ENCODE measurements at places on chromosomes 5 and 9.
A peak's percentile ranks its signal among the peaks of the same experiment; 100 is the strongest.

GRCh38 chr9:35577486-35577885, 27.6 kb upstream of the TESK1 start:
- no peak for DNase-seq

GRCh38 chr5:131684595-131684994, 49.6 kb upstream of the RAPGEF6 start:
- DNase-seq = no peak

DNA sequence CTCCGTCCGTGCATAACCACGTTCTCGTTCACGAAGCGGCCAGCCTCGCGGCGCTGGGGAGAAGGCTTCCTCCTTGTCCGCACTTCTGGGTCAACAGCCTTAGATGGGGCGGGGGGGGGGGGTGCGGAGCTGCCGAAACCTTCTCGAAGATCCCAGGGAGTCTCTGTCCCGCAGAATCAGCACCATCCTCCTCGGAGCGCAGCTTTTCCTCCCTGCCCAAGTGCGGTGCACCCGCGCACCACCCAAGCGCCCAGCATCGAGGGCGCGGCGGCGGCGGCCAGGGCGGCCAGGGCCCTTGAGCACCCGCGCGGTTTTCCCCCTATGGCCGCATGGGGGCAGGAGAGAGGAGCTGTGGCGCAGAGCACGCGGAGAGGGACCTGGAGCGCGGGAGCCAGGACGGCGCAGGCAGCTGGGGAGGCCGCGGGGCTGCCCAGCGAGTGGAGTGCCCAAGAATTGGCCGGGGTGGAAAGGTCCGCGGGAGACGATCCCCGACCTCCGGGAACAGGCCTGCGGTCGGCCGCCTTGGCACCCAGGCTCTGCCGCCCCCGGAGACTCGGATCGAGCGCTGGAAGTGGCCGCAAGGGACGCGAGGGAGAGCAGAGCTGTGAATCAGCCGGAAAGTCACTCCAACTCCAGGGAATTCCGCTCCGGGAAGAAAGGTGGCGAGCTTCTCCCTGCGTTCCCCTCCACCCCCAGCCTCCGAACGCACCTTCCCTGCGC, 43.1 kb downstream of the TMEM174 start:
- peak; percentile 43 for DNase-seq

GRCh38 chr9:89841456-89841855, 236.6 kb downstream of the GADD45G start:
- DNase-seq = no peak

GRCh38 chr9:116605904-116606341, 81.2 kb upstream of the TRIM32 start:
- no peak for DNase-seq

- no peak for DNase-seq
Observed at GRCh38 chr5:28808967-28809810, 1770.8 kb upstream of the CDH9 start.

GRCh38 chr9:19378164-19378563, 1.9 kb downstream of the RPS6 start:
- no peak for DNase-seq

DNA sequence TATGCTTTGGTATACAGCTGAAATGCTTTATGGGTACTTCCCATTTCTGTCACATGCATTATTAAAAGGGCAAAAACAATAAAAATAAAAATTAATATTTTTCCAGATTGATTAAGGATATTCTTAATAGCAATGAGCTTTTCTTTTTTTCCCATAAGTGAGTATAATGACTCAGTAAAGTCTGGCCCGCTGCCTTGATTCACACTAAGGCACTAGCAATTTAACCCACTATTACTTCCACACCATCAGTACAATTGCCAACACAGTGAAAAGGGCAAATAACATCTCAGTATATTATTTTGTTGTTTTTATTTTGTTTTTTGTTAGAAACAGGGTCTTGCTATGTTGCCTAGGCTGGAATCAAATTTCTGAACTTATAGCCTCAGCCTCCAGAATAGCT, 150.1 kb downstream of the RNF180 start:
- DNase-seq = no peak

GRCh38 chr9:125650271-125650737, 56.7 kb downstream of the MAPKAP1 start:
- DNase-seq = no peak

GRCh38 chr9:89576404-89576839, 28.4 kb upstream of the GADD45G start:
- DNase-seq = no peak

DNA sequence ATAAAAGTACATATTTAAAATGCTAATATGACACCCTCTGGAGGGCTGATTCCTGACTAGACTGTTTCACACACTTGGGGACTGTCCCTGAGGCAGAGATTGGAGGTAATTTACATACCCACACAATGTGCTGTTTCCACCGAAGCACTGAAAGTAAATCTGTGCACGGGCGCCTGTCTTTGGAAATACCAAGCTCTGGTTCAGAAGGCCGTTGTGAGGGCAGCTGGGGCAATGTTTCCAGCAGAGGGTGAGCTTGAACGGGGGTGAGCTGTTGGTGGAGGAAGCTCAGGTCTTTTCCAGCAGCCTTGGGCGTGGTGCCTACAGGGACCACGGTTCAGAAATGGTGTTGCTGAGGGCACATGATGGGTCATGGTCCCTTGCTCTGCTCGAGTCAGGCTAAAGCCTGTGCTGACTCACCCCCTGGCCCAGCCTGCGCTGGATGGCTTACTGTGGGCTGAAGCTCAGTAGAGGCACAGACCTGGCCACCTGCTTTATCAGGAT, 25.8 kb upstream of the HMCN2 start:
- DNase-seq = no peak

DNA sequence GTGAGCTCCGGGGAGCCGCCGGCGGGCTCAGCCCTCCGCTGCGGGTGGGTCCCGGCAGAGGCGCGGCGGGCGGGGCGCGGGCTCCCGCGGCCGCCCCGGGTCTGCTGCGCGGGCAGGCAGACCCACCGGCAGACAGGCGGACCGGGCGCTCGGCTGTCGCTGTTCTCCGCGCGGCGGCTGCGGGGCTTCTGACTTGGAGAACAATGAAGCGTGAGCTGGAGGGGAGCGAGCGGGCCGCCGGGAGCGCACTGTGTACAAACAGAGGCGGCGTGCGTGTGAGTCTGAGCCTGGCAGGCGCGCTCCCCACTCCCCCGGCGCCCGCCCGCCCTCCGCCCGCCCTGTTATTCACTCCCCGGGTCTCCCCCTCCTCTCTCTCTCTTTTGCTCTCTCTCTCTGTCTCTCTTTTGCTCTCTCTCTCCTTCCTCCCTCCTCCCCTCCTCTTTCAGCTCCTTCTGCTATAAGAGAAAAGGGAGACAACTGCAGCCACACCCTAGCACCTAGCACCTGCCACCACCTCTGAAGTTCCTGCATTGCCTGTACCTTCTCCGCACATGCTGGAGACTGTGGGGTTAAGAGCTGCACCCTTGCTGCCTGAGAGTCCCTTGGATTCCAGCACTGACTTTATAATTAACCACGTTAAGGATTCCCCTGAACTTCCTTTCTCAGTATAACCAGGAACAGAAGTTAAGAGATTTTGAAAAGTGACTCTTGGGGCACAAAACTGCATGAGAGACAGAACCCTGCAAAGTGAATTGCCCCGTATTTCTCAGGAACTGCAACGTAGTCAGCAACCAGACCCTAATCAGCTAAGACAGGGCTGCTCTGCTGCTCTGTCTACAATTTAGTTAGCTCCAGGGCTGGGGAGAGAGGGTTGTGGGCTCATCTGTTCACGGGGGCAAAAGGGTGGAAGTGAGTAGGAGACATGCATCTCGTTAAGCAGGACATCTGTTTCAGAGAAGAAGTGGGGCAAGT, at the start of gene EDIL3:
EDIL3 (minus strand) TSS at position 277 of the 972 bp plus-strand sequence. CDS start 506 bp downstream, outside the sequence.
- no peak for DNase-seq

GRCh38 chr9:134533850-134534588, 107.6 kb upstream of the COL5A1 start:
- no peak for DNase-seq

DNA sequence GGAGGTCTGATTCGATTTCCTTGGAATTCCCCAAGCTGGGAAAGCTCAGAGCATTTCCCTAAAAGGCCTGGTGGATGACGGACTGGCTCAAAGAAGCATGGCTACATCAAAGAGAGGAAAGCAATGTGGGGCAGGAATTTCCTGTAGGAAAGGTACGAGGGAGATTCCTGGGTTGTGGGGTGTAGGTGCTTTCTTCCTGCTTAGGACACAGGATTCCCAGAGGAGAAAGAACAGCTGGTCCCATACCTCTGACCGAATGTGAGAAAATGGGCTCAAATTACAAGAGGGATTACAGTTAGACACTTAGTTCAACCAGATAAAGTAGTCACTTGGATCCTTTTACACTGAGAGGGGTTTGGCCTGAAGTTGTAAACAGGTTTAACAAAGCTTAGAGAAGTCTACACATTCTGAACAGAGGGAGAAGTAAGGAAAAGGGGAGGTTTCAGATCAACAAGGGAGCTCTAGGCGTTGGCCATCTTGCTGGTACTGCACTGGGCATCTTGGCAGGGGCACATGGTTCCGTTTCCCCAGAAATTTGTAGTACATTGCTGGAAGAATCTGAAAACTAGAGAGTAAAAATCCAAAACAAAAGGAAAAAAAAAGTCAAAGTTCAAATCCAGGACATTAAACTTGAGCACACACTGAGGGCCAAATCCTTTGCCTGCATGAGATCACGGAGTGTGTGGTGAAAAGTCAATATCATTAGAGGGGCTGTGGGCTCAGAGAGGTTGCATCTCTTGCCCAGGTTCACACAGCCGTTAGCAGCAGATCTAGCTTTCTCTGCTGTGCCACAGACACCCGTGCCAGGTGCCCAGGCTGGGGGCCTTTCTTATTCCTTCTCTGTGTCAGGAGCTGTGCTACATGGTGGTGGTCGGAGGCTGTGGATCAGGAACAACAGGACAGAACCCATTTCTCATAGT, 171.3 kb downstream of the RGS3 start:
- DNase-seq = no peak

DNA sequence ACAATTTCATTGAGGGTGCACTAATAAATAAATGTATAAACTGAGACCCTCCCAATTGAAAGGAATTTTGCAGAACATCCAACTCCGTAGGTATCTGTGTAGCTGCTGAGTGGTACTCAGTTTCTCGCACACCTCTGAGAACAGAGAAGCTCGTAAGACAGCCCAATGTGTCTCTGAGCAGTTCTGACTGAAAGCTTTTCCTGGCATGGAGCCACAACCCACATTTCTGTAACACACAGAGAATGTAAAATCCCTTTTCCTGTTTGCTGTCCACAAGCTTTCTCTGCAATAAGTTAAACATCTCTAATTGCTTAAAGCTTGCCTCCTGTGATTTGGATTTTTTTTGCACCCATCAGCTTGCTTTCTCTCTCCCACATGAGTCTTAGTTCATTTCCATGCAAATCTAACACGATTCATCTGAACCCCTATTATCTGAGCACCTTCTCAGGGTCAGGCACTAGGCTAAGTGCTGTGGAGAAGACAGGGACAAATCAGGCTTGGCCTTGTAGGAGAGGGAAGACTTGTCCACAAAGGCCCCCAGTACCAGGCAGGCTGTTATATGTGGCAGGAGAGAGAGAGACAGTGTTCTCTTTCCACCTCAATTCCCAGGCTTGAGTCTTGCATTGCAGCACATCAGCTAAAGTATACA, 44.2 kb upstream of the COL15A1 start:
- peak; percentile 17 for DNase-seq

- DNase-seq = no peak
Observed at GRCh38 chr9:136769710-136770191, 5.4 kb upstream of the LCN15 start.

DNA sequence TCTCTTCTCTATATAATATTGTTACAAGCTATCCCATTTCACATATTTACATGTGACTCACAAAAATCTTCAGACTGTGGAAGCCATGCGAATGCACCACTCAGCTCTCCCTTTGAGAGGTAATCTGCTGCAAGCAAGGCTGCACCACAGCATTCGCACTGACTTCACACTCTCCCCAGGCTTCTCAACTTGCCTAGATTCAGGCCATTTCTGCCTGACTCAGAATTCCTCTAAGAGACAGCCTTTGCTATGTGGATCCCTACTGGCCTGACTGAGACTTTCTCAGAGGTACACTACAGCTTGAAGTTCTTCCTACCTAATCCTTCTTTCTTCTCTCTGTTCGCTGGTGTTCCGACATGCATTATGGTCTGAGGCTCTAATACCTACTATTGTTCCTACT, 21.1 kb upstream of the DMRTA1 start:
- DNase-seq = no peak

- DNase-seq = no peak
Observed at GRCh38 chr9:2502210-2502609, 119.4 kb upstream of the VLDLR start.

DNA sequence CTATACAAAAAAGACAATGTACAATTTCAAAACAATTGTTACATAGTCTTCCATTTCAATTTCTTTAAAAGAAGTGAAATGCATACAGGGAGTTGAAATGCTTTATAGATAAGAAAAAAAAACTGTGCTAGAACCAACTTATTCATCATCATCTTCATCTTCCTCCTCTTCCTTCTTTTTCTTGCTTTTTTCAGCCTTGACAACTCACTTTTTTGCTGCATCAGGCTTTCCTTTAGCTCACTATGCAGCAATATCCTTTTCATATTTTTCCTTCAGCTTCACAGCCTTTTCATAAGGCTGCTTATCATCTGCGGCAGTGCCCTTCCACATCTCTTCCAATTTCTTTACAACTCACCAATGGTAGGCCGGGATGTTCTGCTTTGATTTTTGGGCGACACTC, 4.4 kb downstream of the LHFPL2 start:
- DNase-seq = no peak

DNA sequence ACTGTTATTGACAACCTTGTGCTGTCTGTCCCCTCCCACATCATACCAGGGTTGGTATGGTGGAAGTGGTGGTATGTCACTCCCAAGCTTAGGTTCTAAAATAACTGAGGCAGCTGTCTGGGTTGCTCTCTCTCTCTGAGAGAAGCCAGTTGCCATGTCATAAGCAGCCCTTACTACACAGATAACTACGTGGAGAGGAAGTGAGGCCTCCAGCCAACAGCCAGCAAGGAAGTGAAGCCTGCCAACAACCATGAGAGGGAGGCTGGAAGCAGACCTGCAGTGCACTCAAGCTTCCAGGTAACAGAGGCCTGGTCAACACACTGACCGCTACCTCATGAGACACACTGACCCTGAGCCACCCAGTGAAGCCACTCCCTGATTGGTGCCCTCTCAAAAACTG, 18.6 kb downstream of the CTNNAL1 start:
- DNase-seq = no peak

- no peak for DNase-seq
Observed at GRCh38 chr5:171871711-171872110, 86.1 kb downstream of the SMIM23 start.

- DNase-seq = no peak
Observed at GRCh38 chr9:2913026-2913425, 69.1 kb upstream of the PUM3 start.

GRCh38 chr9:37715260-37715659, 38.3 kb upstream of the TRMT10B start:
- DNase-seq = no peak

DNA sequence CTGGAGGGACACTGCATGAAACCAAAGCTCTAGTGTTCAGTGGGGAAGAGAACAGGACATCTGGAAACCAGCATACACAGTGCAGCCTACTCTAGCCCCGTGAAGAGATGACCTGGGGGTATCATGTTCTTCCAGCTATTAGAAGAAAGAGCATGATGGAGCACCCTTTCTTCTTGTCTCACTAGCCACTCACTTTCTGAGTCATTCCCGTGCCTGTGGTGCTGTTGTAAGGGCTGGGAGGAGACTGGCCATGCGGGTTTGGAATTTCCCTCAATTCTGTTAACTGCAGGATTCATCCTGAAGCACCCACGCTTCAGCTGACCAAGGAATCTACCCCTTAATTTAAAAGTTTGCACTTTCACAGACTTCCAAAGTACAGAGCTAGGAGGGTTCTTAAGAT, 137.0 kb downstream of the COL23A1 start:
- DNase-seq = no peak

All from NCI-H1048 (cell line).